ENCODE measurements at places on chromosomes 7 and 10.

- no peak for DNase-seq
These were observed 505 bp downstream of the NUDCD3 start for GRCh38 chr7:44489955-44490350.

GRCh38 chr10:71393841-71394475 is 2.8 kb upstream of the CDH23 start:
- DNase-seq, result no peak

DNA sequence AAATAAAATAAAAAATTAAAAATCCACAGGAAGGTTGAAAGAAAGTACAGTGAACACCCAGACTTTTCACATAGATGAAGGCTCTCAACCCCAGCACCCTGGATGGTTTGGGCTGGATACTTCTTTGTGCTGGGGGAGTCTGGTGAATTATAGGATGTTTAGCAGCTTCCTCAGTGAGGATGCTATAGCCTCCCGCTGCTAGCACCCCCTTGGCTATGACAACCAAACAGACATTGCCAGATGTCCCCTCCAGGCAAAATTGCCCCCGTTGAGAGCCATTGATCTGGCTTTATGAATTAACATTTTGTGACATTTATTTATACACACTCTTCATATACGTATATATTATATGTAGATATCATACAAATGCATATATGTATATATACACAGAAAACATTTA is 21.6 kb downstream of the SMKR1 start:
- DNase-seq, result no peak

GRCh38 chr10:11057994-11058393 is 40.3 kb downstream of the CELF2 start:
- DNase-seq, result no peak

DNA sequence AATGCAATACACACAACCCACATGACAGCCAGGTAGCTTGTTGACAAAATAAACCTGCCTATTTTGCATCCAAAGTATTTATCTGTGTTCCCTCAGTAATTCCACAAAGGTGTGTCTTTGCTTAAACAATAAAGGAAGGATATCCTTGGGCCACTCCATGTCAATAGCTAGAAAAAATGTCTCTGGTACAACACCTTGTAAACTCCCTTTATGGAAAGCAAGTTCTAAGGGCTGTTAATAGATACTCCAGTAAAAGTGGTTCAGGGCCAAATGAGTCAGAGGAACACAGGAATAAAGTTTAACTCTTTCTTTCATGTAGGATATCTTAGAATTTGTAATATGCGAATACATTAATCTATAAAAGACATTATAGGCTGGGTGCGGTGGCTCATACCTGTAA is 96.9 kb upstream of the LRRTM3 start:
- DNase-seq, result no peak

DNA sequence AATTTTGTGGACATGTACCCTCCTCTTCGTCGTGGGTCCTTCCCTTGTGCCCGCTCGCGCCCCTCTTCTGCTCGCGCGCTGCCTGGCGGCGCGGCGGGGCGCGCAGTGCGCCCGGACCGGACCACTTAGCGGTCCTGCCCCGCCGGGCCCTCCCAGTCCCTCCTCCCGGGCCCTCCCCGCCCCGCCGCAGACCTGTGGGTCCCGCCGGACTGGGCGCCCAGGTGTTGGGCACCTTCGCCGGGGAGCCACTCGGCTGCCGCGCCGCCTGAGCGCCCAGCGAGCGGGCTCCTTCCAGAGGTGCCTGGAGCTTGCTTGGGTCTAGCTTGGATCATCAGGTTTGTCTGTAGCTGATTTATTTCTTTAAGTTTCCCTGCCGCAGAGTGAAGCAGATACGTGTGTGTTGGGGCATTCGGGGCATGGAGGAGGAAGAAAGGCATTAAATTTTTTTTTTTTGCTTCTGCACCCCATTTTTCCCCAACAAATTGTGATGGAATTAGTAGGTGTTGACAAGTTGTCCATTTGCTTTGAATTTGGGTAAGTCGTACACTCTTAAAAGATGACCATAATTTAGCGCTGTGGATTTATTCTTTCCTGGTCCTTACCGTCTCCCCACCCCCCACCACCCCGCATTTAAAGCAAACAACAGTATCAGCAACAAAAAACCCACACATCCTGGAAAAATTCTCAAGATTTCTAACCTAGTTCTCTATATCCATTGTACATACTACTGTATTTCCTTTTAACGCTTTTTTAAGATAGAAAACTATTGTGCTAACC is 905 bp downstream of the C1GALT1 start:
- DNase-seq, result peak; percentile 65

DNA sequence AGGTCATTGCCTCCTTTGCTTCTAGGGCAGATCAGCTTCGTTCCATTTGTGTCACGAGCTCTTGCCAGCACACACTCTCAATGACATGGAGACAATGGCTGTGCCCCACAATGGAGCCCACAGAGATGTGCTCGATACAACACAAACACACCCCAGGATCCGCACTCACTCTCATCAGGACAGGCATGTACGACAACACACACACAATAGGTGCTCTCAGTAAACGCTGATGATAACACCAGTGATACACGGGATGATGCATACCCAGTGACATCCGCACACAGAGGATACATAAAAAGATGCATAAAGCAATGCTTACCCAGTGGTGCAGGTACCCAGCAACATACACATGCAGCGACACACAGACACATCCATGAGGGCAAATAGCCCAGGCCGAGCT is 61.2 kb upstream of the LBX1 start:
- DNase-seq, result no peak

DNA sequence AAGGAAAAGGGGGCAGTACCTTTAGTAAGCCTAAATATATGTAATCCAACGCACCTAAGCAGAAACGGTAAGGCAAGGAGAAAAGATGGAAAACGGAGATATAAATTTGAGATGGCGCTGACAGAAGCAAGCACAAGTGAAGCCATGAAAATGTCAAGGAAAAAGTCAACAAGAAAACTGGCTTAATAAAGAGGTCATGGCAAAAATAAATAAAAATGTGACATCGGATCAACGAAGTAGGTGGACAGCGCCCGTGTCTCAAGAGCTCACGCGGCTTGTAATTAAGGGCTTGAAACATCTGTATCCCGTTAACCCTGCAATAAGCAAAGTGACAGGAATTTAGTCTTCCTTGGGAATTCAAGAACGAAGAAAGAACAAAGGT is 611 bp downstream of the NDUFA5 start:
- DNase-seq, result no peak

DNA sequence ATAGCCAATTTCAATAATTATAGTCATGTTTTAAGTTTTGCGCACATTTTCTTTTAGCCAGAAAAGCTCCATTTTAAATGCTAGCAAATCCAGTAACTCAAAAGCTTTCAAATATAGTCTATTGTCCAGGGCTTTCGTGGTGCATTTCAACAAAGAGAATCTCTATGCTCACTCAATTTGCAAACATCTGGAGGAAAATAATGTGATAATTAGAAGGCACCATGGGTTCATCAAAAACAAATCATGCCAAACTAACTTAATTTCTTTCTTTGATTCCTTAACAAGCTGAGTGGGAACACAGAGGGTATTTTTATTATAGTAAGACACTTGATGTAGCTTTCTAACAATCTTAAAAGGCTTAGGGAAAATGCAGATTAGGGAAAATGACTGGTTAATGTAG is 179.8 kb downstream of the NXPH1 start:
- no peak for DNase-seq

DNA sequence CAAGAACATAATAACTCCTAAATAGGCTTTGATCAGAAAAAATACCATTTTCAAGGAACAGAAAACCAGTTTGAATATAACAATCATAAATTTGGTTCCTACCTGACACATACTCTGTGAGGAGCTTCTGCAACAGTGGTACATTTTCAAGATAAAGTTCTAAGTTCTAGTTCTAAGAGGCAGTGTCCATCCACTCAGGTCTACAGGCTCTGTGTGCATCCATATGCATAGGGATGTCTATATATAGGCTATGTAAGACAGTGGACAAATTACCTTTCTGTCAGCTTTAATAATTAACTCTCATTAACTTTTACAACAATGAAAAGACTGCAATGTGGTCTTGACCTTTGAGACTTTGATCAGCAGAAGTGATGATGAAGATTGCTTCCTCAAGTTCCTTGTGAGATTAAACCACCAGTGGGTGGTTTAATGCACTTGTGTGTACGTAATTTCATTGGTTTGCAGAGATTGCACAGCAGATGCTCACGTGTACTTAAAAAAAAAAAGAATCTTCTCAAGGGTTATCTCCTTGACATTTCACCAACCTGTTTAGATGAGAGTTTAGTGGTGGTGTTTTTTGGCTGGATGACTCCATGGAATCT is at the start of gene SLC26A3:
Gene SLC26A3 (minus strand): TSS at position 215 of the 602 bp plus-strand sequence. CDS start 8,714 bp downstream, outside the sequence.
- DNase-seq, result no peak

- DNase-seq, result no peak
These were observed 64.7 kb upstream of the ATRNL1 start for GRCh38 chr10:115028419-115028818.

DNA sequence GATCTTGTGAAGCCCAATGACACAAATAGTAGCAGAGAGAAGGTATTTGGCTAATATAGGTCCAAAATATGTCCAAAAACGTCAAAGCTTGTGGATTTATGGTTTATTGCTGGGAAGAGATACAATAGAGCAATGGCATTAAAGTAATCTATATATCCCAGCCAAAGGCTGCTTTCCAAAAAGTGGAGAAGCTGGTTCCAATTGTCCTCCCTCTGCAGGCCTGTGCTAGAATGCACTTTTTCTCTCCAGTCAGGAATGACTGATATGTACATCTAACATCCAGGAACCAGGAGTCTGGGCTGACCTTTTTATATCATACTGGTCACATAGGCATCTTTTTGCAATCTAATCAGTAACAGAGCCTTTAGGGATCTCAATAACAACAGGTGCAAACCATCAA is 167.1 kb upstream of the FAM3C start:
- no peak for DNase-seq

DNA sequence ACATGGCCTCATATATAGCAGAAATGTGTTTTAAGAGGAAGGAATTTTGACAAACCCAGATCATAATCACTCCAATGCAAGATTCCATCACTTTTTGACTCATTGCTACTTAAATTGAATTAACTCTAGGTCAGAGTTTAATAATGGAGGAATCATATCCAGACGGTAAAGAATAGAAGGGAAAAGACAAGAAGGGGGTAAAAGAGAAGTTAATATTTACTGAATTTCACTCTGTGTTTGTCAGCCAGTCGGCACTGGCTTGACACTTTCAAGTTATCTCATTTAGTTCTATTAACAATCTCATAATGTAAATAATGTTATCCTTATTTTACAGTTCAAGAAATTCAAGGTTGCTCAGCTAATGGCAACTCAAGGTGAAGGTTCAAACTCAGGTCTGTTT is 147.5 kb downstream of the SEMA3A start:
- no peak for DNase-seq

- no peak for DNase-seq
These were observed 164.4 kb downstream of the MDFIC start for GRCh38 chr7:115086146-115086841.

DNA sequence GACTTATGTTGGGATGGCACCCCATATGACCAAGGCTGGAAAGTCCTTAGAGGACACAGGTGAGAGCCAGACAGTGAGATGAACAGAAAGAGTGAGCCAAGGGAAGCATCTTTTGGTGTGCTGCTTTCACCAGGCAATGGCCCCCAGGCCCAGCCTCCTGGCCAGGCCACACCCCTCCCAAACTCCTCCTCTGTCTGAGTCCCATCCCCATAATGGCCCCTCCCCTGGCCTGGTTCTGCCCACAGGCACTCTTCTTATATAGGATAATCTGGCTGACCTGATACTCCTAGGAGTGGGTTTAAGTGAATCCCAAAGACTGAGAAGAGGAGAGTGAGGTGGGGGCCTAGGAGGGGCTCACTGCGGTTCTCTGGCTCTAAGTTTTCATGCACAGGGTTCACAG is 252.5 kb downstream of the RPS24 start:
- DNase-seq, result no peak

- no peak for DNase-seq
These were observed 181.0 kb downstream of the COBL start for GRCh38 chr7:51135576-51135975.

GRCh38 chr10:90087197-90088023 is 386.0 kb downstream of the KIF20B start:
- peak; percentile 25 for DNase-seq

DNA sequence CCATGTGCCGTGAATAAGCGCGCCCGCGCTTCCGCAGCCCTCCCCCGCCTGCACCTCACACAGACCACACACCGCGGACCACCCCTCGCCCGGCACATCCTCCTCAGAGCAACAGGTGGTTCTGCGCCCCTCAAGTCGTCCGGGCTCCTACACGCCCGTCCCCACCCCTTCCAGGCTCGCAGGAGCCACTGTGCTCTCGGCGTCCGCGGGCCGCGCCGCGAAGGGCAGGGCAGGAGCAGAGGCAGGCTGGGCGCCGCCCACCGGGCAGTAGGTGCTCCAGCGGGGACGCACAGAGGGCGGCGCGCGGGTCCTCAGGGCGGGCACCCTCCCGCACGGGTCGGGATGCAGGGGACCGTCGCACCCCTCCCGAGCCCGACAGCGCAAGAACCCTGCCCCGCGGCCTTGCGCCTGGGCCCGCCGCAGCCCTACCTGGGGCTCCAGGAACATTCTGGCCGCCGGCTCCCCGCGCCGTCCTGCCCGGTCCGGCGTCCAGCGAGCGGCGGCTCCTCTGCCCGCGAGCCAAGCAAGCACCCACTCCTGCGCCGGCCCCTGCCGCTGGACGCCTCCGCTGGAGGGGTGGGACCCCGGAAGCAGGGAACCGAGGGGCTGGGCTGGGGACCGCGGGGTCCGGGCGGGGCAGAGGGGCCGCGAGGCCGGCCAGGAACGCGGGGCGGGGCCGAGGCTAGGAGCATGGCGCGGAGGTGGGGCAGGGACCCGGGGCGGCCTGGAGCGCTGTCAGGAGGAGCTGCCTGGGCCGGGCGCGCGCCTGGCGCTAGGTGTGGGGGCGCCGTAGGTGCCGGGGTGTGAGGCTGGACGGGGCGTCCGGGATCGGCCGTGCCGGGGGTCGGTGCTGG is 37.4 kb downstream of the RASGEF1A start:
- DNase-seq, result peak; percentile 45

GRCh38 chr7:158837790-158838637 is 8.7 kb upstream of the ESYT2 start:
- DNase-seq, result no peak

- DNase-seq, result no peak
These were observed 735.0 kb upstream of the ZWINT start for GRCh38 chr10:57096044-57096443.

GRCh38 chr7:48887500-48887899 is 36.8 kb upstream of the CDC14C start:
- no peak for DNase-seq

DNA sequence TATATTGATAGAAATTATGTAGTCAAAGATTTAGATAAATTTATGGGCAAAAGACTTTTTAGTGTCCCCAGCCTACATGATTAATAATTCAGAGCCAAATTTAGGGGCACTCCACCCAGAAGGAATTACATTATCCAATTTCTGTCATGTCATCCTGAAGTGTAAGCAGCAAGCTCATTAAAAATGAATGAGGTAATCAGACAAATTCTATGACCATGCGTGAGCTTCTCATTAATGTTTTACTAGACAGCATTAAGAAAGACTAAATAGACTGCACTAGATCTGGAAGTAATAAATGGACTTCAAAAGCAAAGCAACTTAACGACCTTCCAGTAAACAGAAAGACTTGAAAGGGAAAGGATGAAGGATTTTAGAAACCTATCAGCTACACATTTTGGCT is 22.7 kb upstream of the TRUB1 start:
- no peak for DNase-seq

GRCh38 chr10:111127081-111127848 is 50.4 kb downstream of the ADRA2A start:
- DNase-seq, result no peak

Data from activated naive CD8-positive, alpha-beta T cell treated with anti-CD3 and anti-CD28 coated beads for 36 hours (primary cell).